ENCODE measurements at places on chromosomes 1 and 21. TPM values are rescaled to one million over a fixed set of nuclear protein-coding genes. Genes with fewer than 3 reads are reported as not detected.

The KLHDC8A gene
- 7.5 TPM for total RNA-seq

The SNX7 gene
- 30.6 TPM for total RNA-seq

The SMAP2 gene
- 24.8 TPM for total RNA-seq

The CD247 gene
- 3.3 TPM for total RNA-seq

GRCh38 chr1:152141971-152142584 is 16.9 kb downstream of the RPTN start:
- no peak overlapping the region for H3K27ac ChIP-seq
- H3K27me3 ChIP-seq, result no peaks in the 10 kb centered on the region
- no peak overlapping the region for H3K4me3 ChIP-seq
- no peak for DNase-seq
- no peaks in the 10 kb centered on the region for H3K36me3 ChIP-seq

GRCh38 chr1:237745545-237745944 is 145.2 kb downstream of the ZP4 start:
- H3K4me3 ChIP-seq, result no peak overlapping the region
- no peaks in the 10 kb centered on the region for H3K27me3 ChIP-seq
- no peak overlapping the region for H3K27ac ChIP-seq
- no peaks in the 10 kb centered on the region for H3K36me3 ChIP-seq
- DNase-seq, result no peak

DNA sequence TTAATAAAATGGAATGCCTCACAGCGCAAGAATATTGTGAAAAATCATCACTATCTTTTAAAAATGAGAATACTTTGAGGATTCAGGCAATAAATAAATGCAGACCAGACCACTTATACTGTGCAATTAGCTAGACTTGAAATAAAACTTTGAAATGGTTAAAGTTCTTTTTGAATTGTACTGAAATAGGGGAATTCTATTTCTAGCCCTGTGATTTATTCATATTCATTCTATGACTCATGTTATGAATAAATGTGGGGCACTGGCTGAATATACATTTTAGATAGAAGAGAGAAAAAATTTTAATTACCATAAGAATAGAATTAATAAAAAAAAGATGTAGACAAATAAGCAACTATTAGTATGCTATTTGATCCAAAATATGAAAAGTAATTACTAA is 16.4 kb upstream of the USP25 start:
- H3K27me3 ChIP-seq, result no peaks in the 10 kb centered on the region
- no peaks in the 10 kb centered on the region for H3K4me1 ChIP-seq
- DNase-seq, result no peak
- no peak overlapping the region for H3K27ac ChIP-seq

GRCh38 chr1:32619701-32620485 is 30.5 kb downstream of the ZBTB8OS start:
- no peaks in the 10 kb centered on the region for H3K4me1 ChIP-seq
- no peak overlapping the region for H3K4me3 ChIP-seq
- DNase-seq, result no peak
- H3K36me3 ChIP-seq, result no peaks in the 10 kb centered on the region
- H3K27ac ChIP-seq, result no peak overlapping the region

Measured in uterus (tissue), 4 donors.